ENCODE measurements at places on chromosomes 12 and 14.

GRCh38 chr14:50039120-50039517, 77.3 kb downstream of the VCPKMT start:
- DNase-seq = no peak

- DNase-seq = peak; percentile 67
These were observed 57.3 kb downstream of the NRXN3 start for GRCh38 chr14:78227248-78228077.

DNA sequence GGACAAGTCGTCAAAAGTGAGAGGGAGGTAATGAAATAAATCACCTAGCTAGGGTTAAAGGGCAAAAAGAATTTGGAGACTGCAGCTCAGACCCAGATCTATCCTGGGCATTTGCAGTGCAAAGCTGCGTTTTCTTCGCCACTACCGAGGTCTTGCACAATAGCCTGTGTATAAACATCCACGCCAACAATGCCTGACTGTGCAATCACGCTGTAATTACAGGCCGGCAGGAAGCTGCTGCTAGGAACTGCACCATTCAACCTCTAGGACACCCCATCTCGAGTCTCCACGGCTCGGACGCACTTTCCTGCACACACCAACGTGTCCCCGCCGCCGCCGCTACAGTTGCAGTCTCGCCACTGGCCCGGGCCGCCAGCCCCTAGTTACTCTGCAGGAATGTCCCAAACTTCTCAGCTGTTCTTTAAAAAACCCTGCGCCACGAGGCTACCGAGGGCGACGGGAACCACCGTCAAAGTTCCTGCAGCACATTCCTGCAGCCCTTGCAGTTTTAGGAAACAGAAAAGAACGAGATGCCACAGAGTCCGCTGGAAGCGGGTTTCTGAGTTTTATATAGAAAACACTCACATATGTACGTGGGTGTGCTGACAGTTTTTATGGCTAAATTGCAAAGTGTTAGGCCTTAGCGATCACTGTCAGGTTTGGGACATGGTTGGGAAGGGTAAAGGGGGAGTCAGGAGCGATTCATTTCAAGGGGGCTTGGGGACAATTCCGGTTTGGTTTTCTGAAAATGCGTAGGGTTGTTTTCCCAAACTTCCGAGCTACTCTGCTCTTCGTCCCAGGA, 65.6 kb upstream of the PTGR2 start:
- DNase-seq = peak; percentile 79

DNA sequence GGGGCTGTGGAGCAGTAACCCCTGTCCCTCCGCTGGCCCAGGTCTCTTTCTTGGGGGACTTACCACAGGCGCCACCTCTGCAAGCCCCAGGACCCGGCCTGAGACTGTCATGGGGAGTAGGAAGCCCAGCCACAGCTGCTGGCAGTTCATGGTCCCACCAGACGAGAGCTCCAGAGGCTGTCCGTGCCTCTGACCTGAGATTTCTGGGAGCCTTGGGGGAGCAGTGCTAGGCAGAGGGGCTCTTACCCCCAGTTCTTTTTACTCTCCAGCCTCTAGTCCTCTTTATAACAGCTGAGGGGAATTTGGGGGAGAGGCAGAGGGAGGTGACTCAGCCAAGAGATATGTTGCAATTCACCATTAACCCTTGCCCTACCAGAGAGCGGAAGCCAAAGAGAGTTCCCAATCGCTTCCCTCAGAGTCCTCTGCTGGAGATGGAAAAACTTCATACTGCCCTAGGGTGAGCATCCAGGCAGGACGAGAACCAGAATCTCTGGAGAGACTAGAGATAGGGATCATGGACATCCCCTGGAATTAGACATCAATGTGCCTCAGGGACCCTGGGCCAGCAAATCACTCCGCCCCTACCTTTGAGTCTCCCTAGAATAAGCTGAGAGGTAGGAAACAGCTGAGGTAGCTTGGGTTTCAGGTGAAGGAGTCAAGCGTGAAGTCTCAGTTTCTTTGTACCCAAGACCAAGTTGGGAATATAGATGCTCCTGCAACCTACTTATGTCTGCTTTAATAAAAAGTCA, at the start of gene MMP19:
MMP19 (minus strand) TSS at position 256 of the 749 bp plus-strand sequence; CDS start at position 150, 106 bp downstream.
- peak; percentile 87 for DNase-seq

DNA sequence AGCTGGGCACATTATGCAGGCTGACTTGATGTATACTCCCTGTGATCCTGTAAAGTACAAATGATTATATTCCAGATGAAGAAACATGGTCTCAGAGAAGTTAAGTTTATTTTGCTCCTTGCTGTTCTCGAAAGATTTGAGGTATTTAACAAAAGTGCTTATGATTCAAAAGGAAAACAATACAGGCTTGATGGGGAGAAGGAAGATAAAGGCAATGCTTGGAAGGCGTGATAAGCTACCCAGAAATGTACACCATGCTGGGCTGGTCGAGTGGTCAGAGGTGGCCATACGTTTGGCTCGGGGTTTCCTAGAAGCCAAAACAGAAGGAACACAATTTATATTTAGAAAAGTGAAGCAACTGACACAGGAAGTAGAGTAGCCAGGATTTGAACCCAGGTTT, 201.0 kb downstream of the KTN1 start:
- no peak for DNase-seq
